Stomach (tissue), 19 donors: ENCODE measurements at places on chromosomes 6 and 20.

DNA sequence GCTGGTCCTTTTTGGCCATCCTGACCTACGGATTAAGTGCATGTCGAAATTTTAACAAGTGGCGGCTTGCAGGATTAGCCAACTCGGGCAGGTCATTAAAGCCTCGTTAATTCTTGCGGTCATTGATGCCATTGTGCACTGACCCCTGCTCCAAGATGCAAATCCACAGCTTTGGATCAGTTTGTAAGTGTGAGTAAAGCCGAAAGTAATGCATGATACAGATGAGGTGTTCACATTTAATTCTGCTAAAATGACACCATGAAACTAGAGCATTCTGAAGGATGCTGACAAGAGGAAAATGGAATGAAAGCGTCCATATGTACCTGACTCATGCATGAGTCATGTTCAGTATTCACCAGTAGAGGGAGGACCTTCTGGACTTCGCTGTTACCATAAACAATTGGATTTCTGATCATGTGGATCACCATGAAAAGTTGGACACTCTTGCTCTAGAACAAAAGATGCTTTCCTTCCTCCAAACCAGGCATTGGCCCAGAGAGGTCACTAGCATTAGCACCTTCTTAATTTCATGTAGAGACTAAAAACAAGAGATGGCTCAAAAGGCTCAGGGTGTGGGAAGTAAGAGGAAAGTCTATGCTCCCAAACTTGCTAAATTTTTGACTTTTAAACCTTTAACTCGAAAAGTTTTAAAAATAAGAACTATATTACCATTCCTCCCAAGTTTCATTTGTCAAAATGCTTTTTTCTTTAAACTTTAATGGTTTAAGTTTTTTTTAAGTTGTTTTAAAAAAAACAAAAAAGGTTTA is 48.0 kb downstream of the MUC22 start:
- H3K4me1 ChIP-seq = no peaks in the 10 kb centered on the region
- no peak for DNase-seq
- H3K27me3 ChIP-seq = no peaks in the 10 kb centered on the region
- H3K27ac ChIP-seq = no peak overlapping the region

GRCh38 chr6:42131531-42131930 is 10.9 kb downstream of the C6orf132 start:
- no peaks in the 10 kb centered on the region for H3K27me3 ChIP-seq
- DNase-seq = no peak
- no peak overlapping the region for H3K4me3 ChIP-seq

- no peaks in the 10 kb centered on the region for H3K4me1 ChIP-seq
- H3K27ac ChIP-seq = no peak overlapping the region
- H3K4me3 ChIP-seq = no peak overlapping the region
Observed at GRCh38 chr6:164967102-164967501, 342.3 kb downstream of the C6orf118 start.

- no peaks in the 10 kb centered on the region for H3K36me3 ChIP-seq
- no peak overlapping the region for H3K27ac ChIP-seq
- DNase-seq = no peak
- H3K27me3 ChIP-seq = no peaks in the 10 kb centered on the region
Observed at GRCh38 chr6:168155193-168155592, 76.2 kb upstream of the FRMD1 start.

DNA sequence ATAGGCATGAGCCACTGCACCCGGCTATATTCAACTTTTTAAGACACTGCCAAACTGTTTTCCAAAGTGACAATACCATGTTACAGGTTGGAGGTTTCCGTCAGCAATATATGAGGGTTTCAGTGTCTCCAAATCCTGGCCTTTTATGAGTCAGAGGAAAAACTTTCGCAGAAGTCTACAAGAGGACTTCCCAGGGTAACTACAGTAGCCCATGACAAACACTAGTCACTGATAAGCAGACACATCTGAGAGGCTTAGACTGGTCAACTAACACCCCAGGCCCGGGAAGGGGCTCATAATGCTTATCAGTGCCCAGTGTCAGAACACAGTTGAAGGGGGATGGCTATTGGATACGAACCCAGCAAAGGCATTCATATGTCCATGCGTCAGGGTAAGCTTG is 85.4 kb downstream of the SOX4 start:
- no peak overlapping the region for H3K27ac ChIP-seq
- H3K27me3 ChIP-seq = no peaks in the 10 kb centered on the region
- H3K4me1 ChIP-seq = no peaks in the 10 kb centered on the region
